ENCODE measurements at places on chromosomes 2 and 18.

DNA sequence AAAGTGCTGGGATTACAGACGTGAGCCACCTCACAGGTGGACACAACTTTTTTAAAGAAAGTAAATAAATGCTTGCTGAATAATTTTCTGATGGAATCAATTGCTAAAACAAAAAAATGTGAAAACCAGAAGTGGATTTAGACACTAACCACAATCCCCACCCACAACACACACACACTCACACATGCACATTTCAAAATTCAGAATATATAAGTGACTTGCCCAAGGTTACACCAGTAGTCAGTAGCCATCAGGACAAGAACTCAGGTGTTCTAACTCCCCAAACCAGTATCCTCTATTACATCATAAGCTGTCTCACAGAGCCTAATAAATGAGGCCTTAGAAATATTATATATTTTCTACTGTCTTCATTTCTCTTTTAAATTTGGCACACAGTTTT lies 1923.6 kb upstream of the PIK3C3 start:
- no peak for DNase-seq

DNA sequence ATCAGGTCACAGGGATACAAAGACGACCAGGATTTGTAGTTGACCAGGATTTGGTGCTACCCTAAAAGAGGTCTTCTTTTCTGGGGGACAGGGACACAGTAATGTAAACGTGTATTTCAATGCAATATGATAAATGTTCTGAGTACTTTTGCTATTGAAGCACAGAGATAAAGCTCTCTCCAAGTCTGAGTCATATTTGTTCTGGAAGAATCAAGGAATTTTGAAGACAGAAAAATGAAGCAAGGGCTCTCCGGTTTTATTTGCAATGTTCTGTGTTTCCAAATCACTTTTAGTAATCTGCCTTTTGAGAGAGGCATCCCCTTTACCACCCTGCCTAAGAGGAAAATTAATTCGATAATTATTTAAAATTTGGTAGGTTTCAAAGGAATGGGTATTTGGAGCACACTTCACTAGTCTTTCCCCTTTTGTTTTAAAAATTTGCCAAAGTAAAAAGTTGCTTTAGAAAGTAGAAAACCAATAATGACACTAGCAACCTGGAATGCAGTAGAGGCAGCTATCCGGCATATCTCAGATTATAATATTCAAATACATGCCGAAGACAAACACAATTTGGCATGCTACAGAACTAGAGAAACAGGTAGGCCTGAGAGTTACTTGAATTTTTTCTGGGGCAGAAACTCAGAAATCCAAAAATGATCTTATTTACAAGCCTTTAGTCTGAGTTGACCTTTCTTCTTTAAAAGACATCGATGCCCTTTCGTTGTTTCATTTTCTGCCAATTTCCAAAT lies 82.7 kb downstream of the MREG start:
- no peak for DNase-seq

DNA sequence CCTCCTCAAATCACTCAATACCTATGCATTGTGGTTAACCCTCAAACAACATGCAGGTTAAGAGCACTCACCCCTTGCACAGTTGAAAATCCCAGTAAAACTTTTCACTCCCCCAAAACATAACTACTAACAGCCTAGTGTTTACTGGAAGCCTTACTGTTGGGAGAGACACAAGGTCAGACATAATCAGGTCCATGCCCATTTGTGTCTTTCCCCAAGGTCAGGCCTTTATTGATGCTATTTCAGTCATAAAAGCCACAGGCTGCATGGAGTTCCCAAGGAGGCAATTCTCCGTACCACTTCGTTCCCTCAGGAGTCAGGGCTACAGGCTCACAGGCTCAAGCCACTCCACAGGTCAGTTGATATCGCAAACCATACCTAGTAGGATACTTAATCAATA lies 180.2 kb downstream of the NCK2 start:
- DNase-seq, result no peak

GRCh38 chr18:907115-907884 lies 2.6 kb downstream of the ADCYAP1 start:
- DNase-seq, result no peak

GRCh38 chr2:23497536-23497935 lies 112.6 kb downstream of the KLHL29 start:
- no peak for DNase-seq

DNA sequence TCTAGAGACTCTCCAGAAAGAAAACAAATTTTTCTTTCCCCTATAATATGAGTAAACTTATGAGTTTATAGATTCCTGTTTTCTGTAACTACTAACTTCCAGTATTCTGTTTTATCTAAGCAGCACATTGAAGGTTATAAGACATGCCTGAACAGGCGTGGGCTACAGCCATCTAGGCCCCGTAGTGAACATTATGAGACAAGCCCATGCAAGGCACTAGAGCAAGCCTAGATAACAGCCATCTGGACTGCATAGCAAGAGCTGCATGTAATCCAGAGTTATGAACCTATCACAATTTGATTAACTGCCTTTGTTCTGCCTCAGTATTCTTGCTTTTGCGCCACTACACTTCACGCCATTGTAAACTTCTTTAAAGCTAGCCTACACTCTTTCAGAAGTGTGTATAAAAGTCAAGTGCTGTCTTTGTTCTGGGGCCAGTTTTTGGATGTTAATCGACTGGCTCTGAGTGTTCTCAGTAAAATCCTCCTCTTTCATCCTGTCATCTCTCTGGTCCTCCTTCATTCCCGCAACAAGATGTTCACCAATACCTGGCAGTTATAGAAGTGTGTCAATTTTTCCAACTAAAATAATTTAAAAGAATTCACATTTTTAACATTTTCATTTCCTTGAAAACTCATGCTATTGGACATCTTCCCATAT lies 3.0 kb upstream of the SULT1C3 start:
- no peak for DNase-seq

- DNase-seq, result no peak
Observed at GRCh38 chr2:157930728-157931127, 54.6 kb upstream of the ACVR1 start.

GRCh38 chr18:22093731-22094357 lies 75.5 kb upstream of the GATA6 start:
- no peak for DNase-seq

DNA sequence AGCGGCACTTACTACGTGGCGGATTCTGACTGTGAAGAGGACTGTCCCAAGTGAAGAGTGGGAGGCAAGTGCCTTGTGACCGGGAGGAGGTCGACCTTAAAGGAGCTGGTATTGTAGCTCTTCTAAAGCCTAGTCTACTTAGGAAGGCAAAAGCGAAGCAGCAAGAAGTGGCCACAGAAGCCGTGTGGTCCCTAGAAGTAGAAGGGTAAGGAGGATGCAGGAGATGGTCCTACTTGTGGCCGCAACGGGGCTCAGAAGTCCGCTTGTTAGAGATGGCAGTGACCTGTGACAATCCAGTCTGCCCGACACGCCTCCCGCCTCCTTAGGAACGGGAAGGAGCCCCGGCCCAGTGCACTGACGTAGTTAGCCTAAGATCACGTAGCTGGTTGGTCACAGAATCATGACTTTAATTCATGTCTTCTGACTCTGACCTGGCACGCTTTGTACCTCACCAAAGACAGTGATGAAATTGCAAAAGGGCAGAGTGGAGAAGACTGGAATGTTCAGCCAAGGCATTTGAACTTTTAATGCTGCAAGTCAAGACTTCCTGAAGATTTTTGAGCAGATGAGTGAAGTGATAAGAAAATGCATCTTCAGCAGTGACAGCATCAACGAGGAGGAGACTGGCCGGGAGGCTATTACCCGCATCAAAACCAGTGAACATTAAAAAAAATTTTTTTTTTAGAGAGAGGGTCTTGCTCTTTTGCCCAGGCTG lies 749 bp upstream of the EIF2AK3 start:
- DNase-seq, result peak; percentile 82

DNA sequence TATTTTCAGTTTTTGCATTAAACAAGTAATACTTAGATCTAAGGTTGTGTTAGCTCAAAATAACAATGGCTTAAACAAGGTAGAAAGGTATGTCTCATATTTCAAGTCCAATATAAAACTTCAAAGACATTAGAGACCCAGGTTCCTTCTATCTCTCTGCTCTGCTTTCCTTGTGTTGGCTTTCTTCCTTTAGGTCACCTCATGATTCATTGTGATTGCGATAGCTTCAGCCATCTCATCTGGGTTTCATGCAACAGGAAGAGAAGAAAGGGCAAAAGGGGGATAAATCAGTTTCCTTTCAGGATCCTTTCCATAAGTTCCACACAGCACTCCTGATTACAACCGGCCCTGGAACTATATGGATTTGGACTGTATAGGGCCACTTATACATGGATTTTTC lies 16.0 kb upstream of the TBR1 start:
- DNase-seq, result no peak

- DNase-seq, result no peak
Observed at GRCh38 chr2:148770047-148770446, 105.0 kb upstream of the KIF5C start.

DNA sequence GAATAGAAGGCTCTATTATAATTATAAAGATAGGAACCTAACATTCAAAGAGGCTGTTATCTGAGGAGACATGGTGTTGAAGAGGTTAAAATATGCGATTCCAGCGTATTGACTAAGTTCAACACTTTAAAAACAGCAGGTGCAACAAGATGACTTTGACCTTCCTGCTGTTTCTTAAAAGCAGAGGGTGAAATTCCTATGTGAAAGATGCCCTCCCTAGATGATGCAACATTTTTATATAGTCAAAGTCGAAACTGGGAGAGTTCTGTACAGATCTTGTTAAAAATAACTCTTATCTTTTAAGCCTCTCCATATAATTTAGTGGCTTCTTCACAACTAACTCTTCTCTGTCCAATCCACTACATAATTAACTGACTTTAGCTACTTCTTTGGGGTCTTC lies 4.4 kb upstream of the ACKR3 start:
- no peak for DNase-seq

GRCh38 chr18:12839526-12840196 lies 44.4 kb downstream of the PTPN2 start:
- DNase-seq, result peak; percentile 42

DNA sequence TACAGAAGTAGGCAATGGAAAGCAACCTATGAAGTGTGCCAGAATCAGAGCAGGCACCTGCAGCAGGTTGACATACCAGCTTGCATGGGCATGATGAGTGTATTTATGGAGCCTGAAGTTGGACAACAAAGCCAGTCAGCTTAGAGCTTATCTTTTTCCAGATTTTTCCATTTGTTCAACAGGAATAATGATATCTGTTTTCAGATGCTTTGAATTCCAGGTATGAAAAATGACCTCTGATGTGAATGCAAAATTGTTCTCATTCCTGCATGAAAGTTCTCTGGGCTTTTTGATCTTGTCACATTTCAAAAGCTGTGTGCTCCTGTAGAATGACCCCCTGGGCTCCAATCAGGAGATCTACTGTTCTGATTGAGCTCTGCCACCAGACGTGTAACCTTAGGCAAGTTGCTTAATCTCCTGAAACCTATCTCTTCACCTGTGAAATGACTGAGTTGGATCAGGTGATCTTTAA lies 38.2 kb upstream of the VIT start:
- no peak for DNase-seq

GRCh38 chr2:207226671-207227061 lies 60.9 kb upstream of the KLF7 start:
- DNase-seq, result no peak

DNA sequence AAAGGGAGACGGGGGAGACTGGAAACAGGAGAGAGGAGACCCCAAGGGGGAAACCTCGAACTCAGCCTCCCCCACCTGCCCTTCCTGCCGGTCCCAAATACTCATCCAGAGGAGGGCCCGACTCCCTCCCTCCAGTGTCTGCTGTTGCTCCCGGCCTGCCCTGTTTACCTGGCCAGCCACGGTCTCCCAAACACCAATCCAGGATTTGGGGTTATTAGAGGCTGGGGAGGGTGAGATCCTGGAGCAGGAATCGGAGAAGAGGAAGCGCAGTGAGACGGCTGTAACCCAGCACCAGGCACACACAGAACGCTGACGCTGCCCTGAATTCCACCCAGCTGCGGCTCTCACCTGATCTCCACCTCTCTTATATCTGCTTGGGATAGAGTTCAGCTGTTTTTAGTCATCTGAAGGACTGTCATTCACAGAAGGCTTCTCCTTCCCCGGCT lies 213.0 kb downstream of the TNS1 start:
- no peak for DNase-seq

DNA sequence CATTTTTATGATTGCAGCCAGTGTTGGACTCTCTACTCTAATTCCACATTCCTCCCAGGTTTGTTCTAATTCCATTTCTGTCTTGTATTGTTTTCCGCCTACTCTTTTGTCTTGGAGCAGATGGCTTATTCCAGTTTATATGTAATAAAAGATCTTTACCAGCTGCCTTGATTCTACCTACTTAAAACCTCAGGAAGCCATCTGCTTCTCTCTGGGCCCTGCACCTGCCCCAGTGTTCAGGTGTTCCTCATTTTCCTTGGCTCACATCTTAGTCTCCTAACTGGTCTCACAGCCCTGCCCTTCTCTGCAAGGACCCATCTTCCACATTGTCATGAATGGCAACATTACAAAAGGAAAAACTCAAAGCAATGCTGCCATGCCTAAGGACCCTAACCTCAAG lies 21.0 kb upstream of the IL37 start:
- DNase-seq, result no peak

DNA sequence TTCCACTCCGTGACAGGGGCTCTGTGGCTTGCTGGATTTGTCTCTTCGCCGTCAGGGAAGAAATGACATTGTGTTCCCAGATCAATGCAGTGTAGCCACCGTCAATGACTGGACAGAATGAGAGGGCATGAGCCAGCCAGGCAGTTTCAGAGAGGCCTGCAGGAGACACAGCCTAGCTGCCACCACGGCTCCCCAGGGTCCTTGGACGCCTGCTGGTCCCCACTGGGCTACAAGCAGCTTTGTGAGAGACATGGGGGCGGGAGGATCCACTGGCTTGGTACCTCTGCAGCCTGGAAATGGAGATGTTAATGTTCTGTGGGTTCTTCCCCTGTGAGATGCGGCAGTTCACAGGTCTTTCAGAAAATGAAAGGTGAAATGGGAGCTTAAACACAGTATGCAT lies 12.1 kb upstream of the AMER3 start:
- DNase-seq, result no peak

DNA sequence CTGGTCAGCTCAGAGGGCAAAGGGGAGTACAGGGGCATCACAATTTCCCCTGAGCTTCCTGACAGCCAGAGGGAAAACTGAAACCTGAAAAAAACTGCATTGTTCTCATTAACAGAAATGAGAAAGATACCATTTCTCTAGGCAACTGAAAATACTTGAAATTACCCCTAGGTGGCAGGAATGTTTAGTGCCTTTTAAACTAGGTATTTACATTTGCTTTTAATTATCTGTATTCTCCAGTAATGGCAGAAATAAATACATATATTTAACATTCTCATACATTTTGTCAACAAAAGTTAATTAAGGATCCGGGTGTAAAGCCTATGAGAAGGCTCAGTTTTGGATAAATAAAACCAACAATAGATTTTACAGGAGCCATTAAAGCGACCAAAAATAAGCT lies 34.5 kb downstream of the RPL31 start:
- DNase-seq, result no peak

- no peak for DNase-seq
Observed at GRCh38 chr2:133477616-133477990, 90.7 kb downstream of the NCKAP5 start.

DNA sequence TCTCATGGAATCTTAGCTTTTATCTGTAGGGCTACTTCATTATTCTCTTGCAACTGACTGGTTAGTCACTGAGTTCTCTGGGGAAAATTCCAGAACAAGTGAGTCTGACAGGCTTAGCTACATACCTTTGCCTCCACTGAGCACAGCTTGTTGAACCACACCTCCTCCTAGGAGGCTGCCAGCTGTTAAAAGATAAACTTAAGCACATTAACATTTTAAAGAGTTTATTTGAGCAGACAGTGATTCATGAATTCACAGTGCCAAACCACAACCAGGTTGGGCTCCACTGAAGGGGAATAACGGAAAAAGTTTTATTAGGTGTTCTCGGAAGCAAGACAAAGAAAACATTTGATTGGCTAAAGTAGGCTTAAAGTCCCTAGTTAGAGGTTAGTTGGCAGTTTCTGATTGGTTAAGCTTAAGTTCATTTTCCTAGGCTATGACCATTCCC lies 12.5 kb upstream of the SLC38A11 start:
- no peak for DNase-seq
